ENCODE measurements at places on chromosomes 4 and X.

- no peak for DNase-seq
Measured at GRCh38 chr4:40216622-40217366, 20.0 kb downstream of the RHOH start.

- no peak for DNase-seq
Measured at GRCh38 chrX:115900425-115900824, 270.1 kb upstream of the AGTR2 start.

DNA sequence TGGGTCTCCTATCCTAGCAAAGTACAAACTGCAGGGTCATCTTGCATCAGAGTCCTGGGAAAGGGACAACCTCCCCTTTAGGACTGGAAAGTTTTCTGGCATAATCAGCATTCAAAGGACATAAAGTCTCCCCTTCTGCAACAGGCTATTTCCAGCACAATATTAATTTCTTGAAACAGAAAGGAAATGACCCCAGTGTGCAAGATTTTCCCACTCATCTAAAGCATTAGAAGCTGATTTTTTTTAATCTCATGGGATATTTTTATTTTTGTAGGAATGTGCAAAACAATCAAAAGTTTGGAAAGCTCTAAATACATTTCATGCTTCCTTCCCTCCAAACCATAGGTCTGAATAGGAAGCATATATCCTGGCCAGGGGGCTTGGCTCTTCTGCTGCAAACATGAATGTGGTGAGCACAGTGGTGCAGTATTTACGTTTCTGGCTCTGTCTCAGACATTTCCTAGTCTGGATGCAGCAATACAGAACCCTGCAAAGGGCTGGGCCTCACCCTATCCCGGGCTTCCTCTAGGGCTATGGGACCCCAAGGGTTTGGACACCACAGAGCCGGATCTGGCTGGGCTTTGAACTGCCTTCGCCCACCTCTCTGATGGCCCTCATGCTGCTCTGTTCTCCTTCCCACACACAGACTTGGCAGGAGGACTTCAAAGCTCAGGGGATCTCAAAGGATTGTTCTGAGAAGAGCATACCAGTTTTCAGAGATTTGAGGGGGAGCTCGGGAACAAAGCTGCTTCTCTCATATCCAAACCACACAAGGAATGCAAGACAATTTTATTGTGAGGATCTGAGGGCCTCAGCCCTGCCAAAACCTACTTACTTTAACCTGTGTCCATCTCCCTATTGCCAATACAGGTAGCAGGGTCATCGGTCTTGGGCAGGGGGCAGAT is 64.9 kb downstream of the POLR2B start:
- no peak for DNase-seq

- no peak for DNase-seq
Measured at GRCh38 chr4:146040623-146041022, 102.0 kb upstream of the ZNF827 start.

DNA sequence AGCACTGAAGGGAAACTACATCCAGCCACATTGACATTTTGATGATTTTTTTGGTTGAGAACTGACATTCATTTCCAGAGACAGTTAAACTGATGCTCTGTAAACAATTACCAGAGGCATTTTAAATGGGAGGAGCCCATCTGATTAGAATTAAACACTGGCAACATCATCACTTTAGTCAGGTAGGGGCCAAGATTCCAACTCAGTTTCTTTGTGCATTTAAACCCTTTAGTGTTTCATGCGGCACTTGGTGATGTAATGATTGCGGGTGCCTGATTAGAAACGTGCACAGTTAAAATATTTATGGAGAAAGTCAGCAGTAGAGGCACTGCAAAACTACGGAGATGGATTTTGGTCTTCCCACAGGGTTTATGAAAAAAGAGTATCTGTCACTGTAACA is 16.1 kb downstream of the TNIP3 start:
- DNase-seq: peak; percentile 9

DNA sequence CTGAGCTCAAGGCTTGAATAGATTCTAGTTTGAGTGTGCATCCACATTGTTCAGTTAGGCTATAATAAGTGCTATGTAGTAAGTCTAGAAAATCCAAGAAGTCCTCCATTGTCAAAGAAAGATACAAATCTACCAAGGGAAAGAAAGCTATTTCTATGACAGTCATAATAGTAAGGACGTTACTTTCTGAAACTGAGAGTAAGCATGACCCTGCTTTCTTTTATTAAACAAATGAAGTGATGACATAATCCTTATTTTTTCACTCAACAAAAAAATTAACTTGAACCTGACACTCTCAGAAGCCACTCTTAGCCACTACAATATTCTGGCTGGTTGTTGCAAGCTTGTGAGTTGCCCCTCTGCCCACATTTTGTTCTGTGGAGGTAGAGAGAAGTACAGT is 33.8 kb upstream of the AMELX start:
- no peak for DNase-seq

- DNase-seq: no peak
Measured at GRCh38 chrX:18956303-18957032, 27.4 kb downstream of the PHKA2 start.

- DNase-seq: no peak
Measured at GRCh38 chr4:1215141-1216075, 33.5 kb downstream of the CTBP1 start.

- DNase-seq: no peak
Measured at GRCh38 chrX:125205918-125206665, 113.6 kb upstream of the TEX13C start.

- no peak for DNase-seq
Measured at GRCh38 chr4:94370533-94371254, 28.1 kb upstream of the HPGDS start.

- DNase-seq: peak; percentile 41
Measured at GRCh38 chr4:86043755-86044592, 315.9 kb downstream of the MAPK10 start.

DNA sequence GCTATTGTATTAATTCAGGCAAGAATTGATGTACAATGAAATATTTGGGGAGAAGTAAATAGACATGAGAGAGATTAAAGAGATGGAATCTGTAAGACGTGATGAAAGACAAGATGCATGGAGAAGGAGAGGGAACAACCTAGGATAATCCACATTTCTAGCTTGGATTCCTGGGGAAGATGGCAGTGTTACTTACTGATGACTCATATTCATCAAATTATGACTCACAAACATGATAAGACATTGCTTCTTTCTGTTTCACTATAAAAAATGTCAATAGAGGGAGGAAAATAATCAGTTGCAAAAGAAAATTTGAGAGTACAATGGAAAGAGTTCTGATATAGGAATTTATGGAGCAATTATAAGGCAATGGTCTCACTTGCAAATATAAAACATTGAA is 104.1 kb upstream of the BMP3 start:
- DNase-seq: no peak

DNA sequence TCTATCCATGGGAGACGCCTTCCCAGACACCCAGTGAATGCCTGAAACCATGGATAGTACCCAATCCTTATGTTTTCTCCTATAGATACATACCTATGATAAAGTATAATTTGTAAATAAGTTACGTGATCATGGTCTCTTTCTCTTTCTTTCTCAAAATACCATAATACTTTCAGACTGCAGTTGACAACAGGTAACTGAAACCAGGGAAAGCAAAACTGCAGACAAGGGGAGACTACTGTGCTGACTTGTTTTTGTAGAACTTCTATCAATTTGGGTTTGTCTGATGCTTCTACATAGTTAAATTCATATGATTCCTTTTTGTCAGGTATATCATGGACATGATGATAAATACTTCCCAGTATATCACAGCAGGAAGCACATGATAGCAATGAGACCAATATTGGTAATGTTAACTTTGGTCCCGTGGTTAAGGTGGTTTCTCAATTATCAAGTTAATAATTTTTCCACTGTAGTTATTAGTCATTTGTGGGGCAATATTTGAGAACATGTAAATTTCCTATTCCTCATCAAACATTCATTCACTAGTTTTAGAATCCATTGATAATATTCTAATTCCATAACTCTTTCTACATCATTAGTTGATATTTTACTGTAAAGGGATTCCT is 298.0 kb upstream of the TET2 start:
- no peak for DNase-seq

DNA sequence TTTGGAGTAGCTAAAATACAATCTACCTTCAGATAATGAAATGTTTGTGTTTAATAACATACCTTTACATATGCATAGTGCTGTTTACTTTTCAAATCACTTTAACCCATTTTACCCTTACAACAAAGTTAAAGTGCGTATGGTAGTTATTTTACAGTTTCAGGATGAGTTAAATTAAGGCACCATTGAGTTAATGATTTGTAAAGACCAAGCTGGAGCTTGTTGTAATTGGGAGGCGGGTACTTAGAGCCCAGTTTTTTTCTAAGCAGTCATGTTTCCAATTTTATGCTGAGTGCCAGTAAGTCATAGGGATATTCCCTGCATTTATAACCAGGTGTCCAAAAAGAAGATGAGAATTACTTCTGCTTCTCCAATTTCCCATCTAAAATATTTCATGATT is 84.2 kb upstream of the NRK start:
- DNase-seq: no peak

- no peak for DNase-seq
Measured at GRCh38 chr4:153969542-153969941, 180.7 kb upstream of the SFRP2 start.
